MG63 (cell line): ENCODE measurements at places on chromosomes 12 and 14.

- no peak for DNase-seq
These were observed 1713.2 kb upstream of the FLRT2 start for GRCh38 chr14:83816761-83817160.

DNA sequence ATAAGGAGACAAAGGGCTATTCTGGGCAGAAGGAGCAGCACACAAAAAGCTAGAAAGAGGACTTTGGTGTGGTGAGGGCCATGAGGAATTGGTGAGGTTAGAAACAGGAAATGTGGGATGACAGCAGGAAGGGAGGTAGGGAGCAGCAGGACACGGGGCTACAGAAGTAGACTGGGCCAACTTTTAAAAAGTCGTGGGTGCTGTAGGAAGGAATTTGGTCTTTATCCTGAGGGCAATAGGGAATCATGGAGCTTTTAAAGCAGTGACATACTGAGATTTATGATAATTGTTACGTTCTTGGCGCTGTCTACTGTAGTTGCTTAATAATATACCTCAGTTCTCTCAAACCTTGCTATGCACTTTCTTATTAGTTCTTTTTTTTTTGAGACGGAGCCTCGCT lies 8.2 kb upstream of the CHURC1 start:
- no peak for DNase-seq

DNA sequence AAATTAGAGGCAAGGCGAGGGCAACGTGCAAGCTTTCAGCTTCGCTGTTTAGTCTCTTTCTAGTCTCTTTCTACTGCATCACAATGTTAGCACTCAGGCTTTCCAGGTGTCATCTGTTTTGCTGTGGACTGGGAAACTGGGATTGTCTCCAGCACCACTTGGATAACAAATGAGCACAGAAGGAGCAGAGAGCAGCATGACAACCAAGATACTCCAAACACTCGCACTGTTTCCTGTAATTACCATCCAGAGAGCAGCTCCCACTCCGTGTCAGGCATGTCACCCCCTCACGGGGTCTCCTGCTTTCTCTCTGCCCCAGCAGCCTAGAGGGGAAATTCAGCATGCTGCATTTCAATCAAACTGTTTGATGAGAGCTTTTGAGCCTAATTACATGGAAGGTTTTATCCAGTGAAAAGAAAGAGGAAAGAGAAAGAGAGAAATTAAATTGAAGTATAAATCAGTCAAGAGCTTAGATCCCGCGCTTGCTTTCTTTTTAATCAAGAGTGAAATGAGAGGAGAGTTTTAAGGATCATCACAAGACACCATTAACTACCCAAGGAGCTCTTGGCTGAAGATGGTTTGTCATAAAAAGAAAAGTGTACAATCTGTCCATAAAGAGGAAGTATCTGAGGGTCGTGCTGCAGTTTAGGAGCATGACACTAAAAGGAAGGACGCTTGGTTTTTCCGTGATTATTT lies 917.7 kb downstream of the DIO2 start:
- DNase-seq = no peak

DNA sequence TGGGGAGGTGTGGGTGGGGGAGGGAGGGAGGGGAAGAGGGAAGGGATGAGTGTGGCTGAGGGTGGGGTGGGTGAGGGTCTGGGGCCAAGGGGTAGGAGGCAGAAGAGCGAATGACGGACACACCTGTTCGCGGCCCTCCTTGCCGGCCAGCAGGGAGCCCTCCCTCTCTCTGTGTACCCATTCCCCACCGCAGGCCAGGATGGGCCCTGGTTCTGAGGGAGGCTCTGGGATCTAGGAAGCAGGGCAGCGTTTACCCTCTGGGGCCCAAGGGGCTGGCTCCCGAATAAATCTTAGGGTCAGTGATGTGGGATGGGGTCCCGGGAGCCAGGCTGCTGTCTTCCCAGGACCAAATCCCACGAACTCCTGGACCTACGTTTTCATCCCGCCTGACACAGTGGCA lies 46.0 kb upstream of the ESRRB start:
- DNase-seq = no peak

GRCh38 chr14:24297190-24297964 lies 2.2 kb downstream of the DHRS1 start:
- no peak for DNase-seq

DNA sequence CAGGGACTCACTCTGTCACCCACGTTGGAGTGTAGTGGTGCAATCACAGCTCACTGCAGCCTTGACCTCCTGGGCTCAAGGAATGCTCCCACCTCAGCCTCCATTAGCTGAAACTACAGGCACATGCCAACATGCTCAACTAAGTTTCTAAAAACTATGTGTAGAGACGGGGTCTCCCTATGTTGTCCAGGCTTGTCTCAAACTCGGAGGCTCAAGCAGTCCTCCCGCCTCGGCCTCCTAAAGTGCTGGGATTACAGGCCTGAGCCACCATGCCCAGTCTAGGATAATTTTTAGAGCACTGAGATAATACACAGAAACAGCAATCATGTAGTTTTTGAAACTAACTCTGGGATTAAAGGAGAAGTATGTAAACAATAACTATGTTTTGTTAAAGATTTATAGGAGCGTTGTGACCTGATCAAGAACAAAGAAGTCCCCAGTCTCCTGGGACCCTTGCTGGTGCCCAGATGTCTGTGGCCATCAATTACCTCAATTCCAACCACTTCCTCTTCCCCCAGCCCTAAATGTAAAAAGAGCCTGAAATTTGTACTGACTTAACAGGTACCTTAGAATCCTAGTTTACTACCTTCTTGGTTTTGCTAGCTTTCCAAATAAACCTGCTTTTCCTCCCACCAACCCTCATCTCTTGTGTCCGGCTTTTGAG lies 28.9 kb upstream of the EGLN3 start:
- DNase-seq = no peak
